ENCODE measurements at places on chromosomes 5 and 9. TPM values are rescaled to one million over a fixed set of nuclear protein-coding genes. Genes with fewer than 3 reads are reported as not detected.

The DMRT2 gene
- 30.3 TPM for polyA plus RNA-seq

The PTPRD gene
- 82.1 TPM for polyA plus RNA-seq

The PCDHGB6 gene
- polyA plus RNA-seq: 4.1 TPM

The PDE8B gene
- 3.4 TPM for polyA plus RNA-seq

The TMEFF1 gene
- 1.5 TPM for polyA plus RNA-seq

The OR1Q1 gene
- polyA plus RNA-seq: not detected

The IFNA2 gene
- polyA plus RNA-seq: not detected

DNA sequence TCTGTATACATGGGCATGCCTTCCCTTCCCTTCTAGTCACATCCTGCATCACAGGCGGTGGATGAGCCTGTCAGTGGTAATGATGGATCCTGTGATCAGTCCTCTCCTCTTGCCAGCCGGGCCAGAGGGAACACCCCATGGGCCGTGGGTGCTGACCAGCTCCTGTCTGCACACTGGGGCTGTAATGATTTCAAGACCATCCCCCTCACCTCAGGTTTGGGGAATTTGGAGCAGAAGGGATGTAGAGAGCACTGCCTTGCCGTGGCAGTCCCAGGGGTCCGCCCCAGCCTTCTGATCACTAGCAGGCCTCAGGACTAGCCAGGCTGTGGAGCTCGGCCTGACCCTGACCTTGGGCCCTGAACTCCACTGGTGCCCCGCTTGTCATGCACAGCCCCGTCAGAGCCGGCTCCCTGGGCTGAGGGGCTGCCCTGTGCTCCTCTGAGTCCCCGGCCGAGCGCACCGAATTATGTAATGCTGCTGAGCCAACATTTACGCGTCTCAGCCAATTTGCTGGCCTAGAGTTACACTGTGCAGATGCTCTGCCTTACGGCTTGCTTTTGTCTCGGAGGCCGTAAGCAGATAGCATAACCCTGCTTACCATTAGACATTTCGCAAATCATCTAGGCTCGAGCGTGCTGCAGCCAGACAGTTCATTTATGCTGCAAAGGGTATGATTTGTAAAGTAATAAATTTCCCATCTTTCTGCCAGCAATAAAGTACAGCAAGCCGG is 155.3 kb downstream of the MACROH2A1 start:
- DNase-seq: peak; percentile 94

- no peak for DNase-seq
Measured at GRCh38 chr9:9846557-9846956, 766.2 kb downstream of the PTPRD start.

DNA sequence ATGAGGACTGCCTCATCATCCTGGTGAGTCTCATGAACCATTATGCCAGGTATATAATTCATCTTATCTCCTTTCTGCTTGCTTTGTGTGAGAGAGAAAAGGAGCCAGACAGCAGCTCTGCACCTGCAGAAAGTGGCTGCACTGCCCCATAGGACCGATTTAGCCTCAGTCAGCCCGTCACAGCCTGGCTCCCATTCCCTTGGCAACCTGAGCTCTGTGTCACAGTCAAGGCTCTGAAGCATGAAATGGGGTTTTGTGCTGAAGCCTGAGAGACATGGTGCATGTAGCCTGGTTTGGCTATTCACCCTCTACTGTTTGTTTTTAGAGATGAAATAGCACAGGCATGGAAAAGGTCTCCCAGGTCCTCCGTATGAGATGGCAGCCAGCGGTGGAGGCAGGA is 198.3 kb downstream of the KCTD16 start:
- DNase-seq: no peak

DNA sequence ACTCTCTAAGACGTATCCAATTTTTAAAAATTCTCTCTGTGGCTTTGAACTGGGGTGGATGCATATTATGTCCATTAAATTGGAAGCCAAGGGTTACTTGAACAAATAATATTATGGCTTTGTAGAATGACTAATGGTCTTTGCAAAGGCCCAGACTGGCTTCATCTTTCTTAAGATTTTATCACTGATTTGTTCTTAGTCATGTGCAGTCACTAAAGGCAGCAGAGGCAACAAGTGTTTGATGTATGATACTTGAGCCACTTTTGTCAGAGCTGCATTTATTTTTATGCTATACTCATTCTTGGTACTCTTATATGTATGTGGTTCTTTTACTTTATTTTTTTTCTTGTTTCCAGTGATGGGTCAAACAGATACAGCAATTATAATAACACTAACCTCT is 152.2 kb downstream of the NR2F1-AS1 start:
- no peak for DNase-seq

GRCh38 chr5:56815658-56816545 is 553 bp downstream of the MAP3K1 start:
- peak; percentile 42 for DNase-seq

DNA sequence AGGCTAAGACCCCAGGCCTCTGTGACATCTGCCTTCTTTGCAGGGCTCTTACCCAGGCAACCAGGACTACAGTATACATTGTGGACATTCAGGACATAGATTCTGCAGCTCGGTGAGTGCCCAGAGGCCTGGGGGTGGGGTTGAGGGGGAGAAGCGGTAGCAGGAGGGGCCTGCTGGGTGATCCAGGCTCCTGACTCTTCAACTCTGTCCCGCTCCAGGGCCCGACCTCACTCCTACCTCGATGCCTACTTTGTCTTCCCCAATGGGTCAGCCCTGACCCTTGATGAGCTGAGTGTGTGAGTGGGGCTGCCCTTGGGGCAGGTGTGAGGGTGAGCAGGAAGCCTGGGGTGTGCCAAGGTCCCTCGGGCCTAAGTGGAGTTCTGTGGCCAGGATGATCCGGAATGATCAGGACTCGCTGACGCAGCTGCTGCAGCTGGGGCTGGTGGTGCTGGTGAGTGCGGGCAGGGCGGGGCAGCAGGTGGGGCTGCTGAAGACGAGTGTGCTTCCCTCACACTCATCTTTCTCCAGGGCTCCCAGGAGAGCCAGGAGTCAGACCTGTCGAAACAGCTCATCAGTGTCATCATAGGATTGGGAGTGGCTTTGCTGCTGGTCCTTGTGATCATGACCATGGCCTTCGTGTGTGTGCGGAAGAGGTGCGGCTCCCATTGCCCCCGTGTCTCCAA is 19.8 kb downstream of the GPRIN1 start:
- DNase-seq: no peak

DNA sequence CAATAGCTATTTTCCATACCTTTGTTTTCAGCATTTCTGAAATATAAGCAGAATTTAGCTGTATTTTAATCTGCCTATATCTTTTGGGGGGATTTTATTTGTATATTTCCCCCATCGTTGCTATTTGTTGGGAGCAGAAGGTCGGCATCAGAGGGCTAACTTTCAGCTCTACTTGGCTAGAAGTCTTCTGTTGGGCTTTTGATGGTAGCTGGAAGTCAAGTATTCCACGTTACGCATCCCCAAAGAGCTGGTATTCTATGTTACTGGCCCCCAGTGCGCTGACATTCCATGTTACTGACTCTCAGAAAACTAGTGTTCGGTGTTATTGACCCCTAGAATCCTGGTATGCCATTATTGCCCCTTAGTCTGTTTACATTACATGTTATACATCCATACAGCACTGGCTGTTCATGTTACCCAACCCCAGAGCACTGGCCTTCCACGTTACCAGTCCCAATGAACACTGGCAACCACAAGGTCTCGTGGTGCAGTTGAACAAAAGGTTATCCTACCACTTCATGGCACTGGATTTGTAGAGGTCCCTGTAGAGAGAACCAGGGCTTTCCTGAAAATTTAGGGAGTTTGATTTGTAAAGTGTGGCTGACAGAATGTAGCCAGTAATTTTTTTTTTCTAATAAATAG is 278.1 kb upstream of the CD180 start:
- no peak for DNase-seq

DNA sequence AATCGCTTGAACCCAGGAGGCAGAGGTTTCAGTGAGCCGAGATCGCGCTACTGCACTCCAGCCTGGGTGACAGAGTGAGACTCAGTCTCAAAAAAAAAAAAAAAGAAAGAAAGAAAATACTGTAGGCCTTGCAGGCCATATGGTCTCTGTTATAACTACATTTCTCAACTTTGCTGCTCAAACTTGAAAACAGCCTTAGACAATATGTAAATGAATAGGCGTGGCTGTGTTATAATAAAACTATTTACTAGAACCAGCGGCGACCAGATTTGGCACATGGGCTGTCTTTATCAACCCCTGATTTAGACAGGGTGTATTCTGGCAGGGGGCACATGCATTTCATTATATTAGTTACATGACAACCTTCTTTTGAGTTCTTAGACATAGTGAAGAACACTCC is 130.0 kb downstream of the C9orf152 start:
- DNase-seq: no peak

DNA sequence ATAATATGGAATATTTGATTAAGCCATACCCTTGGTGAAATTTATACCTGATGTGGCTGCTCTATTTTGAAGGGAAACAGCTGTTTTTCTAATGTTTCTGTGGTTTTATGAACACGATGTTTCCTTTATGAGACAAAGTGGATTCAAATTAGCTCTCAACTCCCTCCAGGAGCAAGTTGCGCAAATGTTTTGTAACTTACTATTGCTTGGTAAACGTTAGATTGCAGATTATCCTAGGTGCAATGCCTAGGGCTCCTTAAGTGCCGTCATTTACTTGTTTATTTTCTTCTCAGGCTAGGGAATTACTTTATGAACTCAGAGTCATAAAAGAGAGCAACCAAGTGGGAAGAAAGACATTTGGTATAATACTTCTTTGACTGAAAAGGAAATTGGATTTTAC is 763.1 kb downstream of the TAF11L14 start:
- peak; percentile 70 for DNase-seq

DNA sequence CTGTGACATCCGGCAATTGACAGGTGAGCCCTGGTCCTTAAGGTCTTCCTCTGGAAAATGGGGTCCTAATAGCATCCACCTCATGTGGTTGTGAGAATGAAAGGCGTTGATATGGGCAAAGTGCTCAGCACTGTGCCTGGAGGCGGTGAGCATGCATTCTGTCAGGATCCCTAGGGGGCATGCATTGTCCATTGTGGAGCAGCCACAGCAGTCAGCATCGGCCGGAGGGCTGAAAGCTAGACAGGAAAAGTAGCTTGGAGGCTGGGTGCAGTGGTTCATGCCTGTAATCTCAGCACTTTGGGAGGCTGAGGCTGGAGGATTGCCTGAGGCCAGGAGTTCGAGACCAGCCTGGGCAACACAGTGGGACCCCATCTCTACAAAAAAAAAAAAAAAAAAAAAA is 122.2 kb downstream of the LHX2 start:
- DNase-seq: peak; percentile 36

DNA sequence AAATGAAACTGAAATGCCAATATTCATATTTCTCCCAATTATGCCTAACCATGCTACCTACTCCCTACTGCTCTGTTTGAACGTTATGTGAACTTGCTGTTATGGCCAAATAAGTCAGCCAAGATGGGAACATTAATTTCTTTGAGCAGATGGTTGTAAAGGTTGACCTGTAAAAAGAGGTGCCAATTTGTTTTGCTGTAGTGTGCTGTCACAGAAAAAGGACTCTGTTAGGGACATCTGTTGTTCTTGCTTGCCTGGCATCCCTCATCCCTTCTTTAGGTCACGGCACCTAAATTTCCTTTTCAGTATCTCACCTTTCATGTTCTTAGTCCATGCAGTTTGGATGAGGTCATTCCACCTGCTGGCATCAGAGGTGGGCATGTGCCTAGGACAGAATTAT is 35.4 kb downstream of the GDNF start:
- no peak for DNase-seq

GRCh38 chr5:123813264-123813663 is 301.3 kb downstream of the CSNK1G3 start:
- DNase-seq: no peak

GRCh38 chr9:93473411-93473810 is 20.0 kb upstream of the FAM120AOS start:
- no peak for DNase-seq

DNA sequence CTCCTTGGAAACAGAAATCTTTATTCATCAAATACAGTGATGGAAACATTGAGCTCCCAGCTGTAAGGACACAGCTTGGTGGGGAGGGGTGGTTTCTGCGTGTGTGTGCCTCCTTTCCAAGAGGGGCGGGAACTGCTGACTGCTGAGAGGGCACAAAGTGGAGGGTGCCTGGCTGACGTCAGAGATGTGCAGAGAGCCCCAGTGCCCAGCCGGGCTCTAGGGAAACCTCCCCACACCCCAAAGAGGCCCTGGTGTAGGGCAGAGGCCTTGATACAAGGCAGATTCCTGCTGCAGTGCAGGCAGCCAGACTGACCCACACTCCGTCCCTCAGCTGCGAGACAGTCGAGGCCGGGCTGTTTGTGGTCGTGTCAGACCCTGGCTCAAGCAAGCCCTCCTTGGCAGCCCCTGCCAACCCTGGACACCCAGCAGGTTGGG is 191.0 kb downstream of the CACNA1B start:
- no peak for DNase-seq

DNA sequence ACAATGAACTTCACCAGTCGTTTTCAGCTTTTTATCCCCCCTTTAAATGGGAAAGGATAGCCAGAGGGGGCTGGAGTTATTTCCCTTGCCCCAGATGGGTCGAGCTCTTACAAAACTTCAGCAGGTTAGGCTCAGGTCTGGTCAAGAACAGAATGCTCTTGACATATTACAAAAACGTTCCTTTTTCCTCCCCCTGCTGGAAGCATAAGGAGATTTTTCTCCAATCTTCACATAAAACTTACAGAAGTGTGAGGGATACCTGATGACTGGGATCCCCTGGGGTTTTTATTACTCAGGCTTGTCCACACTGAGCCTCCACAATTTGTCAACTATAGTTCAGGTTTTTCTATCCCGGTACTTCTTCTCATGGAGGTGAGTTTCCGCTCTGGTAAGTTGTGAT is 60.8 kb downstream of the CSF2 start:
- no peak for DNase-seq

GRCh38 chr9:134175808-134176598 is 11.6 kb upstream of the RNU6ATAC start:
- no peak for DNase-seq

- no peak for DNase-seq
Measured at GRCh38 chr5:58279259-58279658, 180.6 kb downstream of the PLK2 start.

DNA sequence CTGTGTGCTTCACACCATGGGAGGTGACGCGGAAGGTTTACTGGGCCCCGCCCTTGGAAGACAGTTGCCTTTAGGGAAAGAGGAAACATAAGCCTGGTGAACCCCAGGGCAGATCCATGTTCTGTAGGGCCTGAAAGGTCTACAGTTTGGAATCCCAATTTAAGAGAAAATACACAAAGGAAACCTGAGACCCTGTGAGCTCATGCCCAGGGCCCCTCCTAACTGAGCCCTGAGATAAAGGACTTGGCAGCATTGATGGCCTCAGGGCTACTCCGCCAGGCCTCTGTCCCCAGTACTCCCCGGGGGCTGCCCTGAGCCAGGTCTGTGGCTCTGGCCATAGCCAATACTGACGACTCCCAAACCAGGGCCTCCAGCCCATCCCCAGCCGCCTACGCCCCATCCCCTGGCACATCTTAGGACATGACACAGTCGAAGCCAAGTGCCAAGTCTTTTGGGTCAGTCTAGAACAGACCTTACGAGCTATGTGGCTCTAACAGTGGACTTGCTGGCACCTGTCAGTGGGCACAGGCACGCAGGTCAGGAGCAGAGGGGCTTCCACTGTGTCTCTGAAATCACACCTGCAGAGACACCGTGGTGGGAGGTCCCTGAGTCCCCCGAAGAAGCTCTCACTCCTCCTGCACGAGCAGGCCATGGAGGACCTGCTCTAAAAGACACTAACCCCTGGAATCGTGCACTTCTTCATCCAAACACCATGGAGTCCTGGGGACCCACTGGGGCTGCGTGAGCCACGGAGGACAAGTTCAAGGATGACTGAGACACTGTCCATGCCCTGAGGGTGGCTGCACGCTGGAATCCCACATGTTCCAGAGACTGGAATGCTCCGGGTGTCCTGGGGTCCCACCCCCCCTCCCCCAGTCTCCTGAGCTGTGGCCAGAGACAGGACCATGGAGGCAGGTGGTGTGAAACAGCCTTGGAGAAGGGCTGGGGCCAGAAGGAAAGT is 40.3 kb upstream of the BARHL1 start:
- no peak for DNase-seq

- no peak for DNase-seq
Measured at GRCh38 chr9:69809304-69809863, 11.2 kb upstream of the CFAP95 start.
